ACHN (cell line): ENCODE measurements at places on chromosomes 5 and 9.

DNA sequence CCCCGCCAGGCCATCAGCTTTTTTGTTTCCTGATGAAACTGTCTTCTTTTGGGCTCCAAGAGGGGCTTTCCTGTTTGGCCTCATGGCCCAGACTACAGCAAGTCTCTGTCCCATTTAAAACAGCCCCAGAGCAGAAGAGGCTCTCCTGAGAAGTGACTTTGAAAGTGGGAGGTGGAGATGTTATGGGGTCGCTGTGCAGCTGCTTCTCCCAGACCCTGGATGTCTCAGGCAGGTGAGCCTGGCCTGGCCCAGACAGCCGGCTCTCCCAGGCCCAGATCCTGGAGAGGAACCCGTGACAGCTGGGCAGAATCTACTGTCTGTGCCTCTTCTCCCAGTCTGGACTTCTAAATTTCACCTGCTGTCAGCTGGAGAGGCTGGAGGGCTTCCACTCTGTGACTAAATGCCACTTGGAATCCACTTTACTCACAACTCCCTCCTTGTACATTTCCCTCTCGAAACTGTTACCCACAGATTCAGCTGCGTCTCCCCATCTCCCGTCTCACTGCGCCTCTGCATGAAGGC, 20.6 kb downstream of the FAM78A start:
- DNase-seq: no peak

DNA sequence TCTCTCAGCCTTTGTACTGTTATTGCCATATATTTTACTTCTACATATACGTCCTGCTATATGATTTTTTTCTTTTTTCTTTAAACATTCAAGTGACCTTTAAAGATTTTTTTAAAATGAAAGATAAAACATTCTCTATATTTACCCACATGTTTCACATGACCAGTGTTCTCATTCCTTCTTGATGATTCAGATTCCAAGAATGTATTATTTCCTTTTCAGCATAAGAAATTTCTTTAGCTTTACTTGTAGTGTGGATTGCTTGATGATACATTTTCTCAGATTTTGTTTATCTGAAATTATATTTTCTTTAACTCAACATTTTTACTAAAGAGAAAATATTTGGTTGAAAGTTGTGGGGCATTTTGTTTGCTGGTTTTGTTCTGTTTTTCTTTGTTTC, 792.1 kb downstream of the BRINP1 start:
- peak; percentile 74 for DNase-seq

DNA sequence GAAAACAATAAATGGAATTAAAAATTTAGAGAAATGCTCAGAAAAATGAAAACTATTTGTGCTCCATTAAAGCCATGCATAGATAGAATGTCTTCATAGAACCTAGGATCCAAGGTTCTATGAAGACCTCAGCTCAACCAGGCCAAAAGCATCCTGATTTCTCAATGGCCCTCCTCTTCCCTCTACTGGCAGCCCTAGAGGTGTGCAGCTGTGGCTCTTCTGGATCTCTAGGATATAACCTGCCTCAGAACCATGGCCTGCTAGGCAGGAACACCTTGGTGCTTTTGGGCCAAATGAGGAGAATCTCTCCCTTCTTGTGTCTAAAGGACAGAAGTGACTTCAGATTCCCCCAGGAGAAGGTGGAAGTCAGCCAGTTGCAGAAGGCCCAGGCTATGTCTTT, 15.1 kb downstream of the IFNA1 start:
- DNase-seq: no peak

DNA sequence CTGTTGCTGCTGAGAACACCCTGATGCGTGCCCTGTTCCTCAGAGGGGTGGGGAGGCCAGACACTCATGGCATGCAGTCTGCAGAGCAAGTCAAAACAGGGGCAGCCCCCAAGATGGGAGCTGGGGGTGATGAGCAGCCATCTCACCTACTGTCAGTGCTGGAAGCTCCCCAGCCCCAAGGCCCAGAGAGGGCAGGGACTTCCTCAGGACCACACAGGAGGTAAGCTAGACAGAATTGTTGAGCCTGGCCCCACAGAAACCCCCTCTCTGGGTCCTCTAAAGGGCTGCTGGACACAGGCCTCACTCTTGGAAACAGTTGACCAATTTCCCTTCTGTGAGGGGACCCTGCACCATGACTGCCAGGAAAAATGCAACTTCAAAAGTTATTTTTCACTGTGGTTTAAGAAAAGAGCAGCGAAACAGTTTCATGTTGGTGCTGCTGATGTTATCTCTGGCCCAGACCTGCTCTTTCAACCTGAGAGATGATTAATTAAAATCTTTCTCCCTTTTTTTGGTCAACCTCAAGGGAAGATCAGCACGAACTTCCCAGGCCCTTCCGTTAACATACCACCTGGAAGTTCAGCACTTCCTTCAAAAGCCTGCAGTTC, 9.6 kb downstream of the CSF2 start:
- no peak for DNase-seq

DNA sequence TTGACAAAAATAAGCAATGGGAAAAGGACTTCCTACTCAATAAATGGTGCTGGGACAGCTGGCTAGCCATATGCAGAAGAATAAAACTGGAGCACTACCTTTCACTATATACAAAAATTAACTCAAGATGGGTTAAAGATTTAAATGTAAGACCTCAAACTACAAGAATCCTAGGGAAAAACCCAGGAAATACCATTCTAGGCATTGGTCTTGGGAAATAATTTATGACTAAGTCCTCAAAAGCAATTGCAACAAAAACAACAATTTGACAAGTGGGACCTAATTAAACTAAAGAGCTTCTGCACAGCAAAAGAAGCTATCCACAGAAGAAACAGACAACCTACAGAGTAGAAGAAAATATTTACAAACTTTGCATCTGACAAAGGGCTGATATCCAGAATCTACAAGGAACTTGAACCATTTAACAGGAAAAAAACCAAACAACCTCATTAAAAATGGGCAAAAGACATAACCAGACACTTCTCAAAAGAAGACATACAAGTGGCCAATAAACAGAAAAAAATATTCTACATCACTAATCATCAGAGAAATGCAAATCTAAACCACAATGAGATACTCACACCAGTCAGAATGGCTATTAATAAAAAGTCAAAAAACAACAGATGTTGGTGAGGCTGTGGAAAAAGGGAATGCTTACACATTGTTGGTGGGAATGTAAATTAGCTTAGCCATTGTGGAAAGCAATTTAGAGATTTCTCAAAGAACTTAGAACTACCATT, 75.2 kb upstream of the CPEB4 start:
- DNase-seq: no peak

- peak; percentile 9 for DNase-seq
These were observed 94.8 kb downstream of the RCL1 start for GRCh38 chr9:4887556-4887955.
